Stimulated activated CD8-positive, alpha-beta memory T cell treated with anti-CD3 and anti-CD28 coated beads, Interleukin-4, amount 100 ng/mL, for 4 hours (primary cell): ENCODE measurements at places on chromosomes 7 and 10.

GRCh38 chr7:112193915-112194502 is 12.2 kb downstream of the DOCK4 start:
- DNase-seq = no peak

DNA sequence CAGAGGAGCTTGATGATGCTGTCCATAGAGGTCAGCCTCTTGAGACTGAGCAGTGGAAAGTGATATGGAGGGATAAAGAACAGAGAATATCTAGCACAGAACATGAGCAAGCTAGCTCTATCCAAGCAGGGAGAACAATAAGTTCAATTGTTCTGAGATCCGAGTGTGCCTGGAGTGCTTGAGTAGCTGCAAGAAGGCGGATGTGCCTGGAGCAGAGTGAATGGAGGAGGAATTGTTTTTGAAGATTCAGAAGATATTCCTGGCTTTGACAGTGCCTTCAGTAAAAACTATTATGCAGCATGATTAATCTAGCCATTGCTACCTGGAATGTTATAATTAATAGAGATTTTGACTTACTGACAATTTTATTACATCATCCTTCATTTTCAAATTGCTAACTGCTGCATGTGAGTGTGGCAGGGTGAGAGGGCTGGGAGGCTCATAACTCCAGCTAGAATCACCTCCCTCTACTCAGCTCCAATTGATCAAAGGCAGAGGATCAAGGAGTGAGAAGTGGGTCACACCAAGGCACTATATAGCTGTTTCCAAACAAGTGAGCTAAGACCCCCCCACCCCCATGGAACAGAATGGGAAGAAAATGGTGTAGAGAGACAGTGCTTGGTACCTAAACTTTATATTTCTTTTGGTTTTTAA is 302.8 kb downstream of the ADRA2A start:
- no peak for DNase-seq

- no peak for DNase-seq
Observed at GRCh38 chr7:112610636-112611035, 129.8 kb downstream of the LSMEM1 start.

GRCh38 chr7:150797661-150798060 is 2.5 kb downstream of the TMEM176B start:
- DNase-seq = no peak

DNA sequence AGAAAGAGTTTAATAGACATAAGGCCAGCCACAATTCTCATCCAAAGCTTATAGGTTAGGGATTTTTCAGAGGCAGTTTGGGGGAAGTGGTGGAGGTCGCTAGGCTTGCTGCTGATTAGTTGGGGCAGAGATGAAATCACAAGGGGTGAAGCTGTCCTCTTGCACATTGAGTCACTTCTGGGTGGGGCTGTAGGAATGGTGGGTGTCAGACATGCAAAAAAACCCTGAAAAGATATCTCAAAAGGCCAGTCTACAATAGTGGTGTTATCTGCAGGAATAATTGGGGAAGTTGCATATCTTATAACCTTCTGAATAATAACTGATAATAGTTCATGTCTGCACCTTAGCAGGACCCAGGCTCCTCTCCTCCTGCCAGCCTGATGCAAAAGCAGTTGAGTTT is 2.1 kb downstream of the FAM24B start:
- no peak for DNase-seq

DNA sequence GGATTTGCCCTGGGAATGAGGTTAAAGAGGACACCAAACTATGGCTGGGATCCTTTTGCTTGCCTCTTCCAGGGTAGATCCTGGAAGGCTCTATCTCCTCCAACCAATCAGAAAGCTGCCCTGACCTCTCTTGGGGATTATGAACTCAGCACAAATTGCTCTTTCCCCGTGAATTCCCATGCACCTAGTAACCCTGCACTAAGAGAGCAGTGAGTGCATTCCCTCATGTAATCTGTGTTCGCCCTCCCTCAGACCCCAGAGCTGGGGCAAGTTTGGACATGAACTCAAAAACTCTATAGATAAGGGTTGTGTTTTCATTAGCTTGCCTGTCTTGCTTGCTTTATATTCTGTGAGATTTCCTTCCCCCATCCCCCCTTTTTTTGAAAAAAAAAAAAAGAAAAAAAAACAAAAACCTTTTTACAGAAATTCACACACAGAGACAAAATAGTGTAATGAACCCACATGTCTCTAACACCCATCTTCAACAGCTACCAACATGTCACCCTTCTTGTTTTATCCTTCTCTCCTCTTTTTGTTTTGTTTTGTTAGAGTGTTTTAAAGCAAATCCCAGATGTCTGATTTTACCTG is 225.5 kb upstream of the TCF7L2 start:
- DNase-seq = no peak

DNA sequence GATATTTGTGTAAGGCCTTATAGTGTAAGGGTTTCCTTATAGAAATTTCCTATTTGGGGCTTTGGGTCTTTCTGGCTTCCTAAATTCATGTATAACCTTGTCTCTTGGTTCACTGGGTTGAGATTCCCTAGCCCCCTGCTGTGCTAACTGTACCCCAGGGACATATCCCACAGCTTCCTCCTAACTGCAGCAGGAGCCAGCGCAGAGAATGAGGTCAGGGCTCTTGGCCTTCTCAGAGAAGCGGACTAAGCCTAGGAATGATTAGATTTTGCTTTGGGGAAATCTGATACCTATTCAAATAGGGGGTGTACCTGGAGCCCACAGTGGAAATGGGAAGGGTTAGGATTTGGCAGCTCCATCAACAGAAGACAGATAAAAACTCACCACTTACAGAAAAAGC is 138.1 kb upstream of the EFCAB10 start:
- no peak for DNase-seq

- DNase-seq = no peak
Observed at GRCh38 chr7:29494350-29494749, 69.3 kb upstream of the PRR15 start.

DNA sequence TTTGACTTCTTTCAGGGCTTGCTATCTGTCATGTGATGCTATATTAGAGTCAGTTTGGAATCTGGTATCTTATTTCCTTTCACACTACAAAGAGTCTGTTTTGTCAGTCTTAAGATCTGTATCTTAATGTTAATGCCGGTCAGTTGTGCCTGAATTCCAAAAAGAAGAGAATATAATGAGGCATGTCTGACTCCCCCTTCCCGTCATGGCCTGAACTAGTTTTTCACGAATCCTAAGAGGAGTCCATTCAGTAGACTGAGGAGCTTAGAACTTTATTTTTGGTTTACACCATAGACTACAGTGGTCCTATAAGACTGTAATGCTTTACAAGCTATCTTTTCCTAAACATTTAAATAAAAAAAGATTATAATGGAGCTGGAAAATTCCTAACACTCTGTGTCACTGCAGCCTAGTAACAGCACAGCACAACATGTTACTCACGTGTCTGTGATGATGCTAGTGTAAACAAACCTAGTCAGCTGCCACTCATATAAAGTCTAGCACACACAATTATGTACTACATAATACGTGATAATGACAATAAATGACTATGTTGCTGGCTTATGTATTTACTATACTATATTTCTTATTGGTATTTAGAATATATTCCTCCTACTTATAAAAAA is 50.6 kb downstream of the VPS41 start:
- no peak for DNase-seq

- no peak for DNase-seq
Observed at GRCh38 chr7:108170251-108170650, 40.1 kb upstream of the LAMB4 start.

- DNase-seq = no peak
Observed at GRCh38 chr10:71952745-71953144, 11.4 kb upstream of the CHST3 start.
